ENCODE measurements at places on chromosomes 2 and 18.

DNA sequence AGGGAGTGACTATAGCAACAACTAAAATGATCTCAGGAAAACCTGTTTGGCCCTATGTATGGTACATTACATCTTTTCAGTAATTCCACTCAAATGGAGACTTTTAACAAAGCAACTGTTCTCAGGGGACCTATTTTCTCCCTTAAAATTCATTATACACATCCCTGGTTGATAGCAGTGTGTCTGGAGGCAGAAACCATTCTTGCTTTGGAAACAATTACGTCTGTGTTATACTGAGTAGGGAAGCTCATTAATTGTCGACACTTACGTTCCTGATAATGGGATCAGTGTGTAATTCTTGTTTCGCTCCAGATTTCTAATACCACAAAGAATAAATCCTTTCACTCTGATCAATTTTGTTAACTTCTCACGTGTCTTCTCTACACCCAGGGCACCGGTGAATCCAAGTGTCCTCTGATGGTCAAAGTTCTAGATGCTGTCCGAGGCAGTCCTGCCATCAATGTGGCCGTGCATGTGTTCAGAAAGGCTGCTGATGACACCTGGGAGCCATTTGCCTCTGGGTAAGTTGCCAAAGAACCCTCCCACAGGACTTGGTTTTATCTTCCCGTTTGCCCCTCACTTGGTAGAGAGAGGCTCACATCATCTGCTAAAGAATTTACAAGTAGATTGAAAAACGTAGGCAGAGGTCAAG, 955 bp downstream of the TTR start:
- no peak for DNase-seq

GRCh38 chr18:79806976-79807841, 9.5 kb downstream of the KCNG2 start:
- DNase-seq = no peak

GRCh38 chr18:69954719-69955480, 7.2 kb upstream of the CD226 start:
- no peak for DNase-seq

DNA sequence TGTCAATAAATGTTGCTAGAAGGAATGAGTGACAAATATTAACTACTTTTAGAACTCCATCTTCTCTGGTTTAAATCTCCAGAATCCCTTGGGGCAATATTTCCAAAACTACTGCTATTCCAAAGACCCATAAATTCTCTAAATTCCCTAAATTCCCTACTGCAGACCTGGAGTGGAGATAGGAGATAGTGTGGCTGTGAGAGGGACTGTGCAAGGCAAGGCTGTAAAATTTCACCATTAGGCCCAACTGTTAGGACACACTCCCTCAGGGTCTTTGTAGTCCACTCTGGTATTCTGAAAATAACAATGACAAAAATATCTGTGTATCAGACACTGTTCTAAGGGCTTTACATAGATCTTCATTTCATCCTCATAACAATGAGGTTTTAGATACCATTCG, 67.9 kb downstream of the MYL12B start:
- no peak for DNase-seq

GRCh38 chr18:13745696-13746095, 19.2 kb downstream of the RNMT start:
- no peak for DNase-seq

DNA sequence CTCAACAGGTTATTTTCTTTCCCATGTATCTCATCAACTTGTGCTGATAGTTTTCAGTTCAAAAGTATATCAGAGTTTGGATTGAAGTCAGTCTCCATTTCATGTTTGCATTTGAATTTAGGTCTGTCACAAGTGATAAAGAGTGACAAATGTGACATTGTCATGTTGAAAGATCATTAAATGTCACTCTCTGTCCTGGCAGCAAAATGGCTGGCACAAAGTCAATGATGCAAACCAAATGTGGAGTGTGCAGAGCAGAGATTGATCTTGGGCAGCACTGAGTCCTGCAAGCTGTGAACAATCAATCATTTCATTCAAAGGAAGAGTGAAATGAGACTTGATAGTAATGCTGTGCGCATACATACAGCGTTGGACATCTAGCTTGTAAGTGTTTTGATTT, 421.8 kb upstream of the CDH7 start:
- no peak for DNase-seq

DNA sequence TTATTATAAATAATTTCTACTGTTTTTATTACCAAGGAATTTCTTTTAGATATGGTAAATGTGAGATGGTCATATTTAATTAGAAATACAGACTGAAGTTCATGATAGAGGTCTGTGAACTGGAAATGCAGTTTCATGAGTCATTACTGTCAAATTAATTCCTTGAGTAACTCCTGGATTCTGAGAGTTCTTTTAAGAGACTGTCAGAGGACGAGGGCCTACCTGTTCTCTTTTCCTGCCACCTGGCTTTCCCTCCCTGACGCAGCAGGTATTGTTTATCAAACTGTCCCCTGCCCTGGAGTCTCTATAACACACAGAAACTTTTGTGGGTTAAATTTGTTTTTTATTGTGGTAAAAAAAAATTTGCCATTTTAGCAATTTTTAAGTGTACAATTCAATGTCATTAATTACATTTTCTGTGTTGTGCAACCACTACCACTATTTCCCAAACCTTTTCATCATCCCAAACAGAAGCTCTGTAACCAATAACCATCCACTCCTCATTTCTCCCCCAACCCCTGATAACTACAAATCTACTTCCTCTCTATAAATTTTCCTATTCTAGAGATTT, 142.6 kb downstream of the DIS3L2 start:
- DNase-seq = no peak

DNA sequence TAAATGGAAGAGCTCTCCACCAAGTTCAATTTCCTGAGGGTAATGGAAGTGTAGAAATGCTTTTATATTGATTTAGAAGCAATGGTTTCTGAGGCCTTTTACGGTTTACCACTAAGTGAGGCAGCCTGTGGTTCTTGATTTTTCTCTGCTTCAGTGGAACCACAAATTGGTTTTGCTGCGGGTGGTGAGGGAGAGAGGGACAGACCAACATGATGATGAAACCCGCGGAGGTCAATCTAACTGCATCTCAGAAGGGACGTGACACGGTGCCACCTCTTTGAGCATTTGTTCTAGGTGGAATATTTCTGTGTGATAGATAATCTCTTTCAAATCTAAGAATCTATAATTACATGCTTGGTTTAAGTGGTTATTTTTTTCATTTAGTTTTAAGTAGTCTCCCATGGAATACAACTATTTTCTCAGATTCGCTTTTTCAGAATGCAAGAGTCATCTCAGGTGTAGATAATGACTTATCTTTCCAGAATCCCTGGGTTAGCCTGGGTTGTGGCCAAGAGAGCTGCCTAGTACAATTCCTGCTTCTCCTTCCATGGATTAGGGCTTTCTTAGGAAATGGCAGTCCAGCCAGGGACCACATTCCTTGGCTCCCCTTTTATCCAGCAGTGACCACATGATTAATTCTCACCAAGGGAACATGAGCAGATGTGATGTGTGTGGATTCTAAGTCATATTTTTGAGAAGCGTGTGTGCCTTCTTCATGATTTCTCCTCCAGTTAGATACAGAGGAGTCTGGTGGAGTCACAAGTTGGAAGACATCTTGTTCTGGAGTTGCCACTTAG, 52.5 kb downstream of the KCNE4 start:
- no peak for DNase-seq

GRCh38 chr2:9631878-9632700, 1.3 kb upstream of the YWHAQ start:
- DNase-seq = no peak

Measured in activated naive CD4-positive, alpha-beta T cell treated with Interleukin-2 at 50 U/mL for 16 hours (primary cell).